Urinary bladder (tissue), 4 donors: ENCODE measurements at places on chromosomes 12 and 14.

- no peak for DNase-seq
Observed at GRCh38 chr14:22907429-22907828, 11.5 kb downstream of the RBM23 start.

DNA sequence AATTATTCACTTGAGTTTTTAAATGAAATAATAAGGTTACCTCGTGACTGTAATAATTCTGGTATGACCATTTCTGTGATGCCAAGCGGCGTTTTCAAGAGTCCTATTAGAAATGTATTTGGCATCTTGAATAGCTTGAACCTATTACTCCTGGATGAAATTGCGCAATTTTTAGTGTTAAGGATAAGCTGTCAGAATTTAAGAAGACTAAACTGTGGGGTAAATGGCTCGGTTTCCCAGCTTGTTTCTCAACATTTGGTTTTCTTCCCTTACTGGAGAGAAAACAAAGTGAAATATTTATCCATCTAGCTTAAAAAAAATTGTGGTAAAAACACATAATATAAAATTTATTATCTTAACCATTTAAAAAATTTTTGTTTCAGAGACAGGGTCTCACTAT, 26.8 kb downstream of the PCNX1 start:
- DNase-seq: no peak

DNA sequence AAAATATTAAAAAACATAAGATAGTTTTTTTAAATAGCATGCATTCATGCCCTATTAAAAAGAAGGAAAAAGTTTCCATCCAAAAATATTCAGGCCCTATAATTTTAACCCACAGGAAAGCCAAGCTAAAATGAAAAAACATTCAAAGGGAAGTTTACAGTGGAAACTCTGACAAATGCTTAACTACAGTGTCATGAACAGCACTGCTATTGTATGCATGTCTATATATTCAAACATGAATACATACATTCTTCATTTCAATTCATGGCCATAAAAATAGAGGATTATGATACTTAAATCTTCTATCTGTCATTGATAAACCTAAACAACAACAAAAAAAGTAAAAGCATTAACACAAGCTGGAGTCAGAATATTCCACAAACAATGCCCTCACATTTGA, 67.4 kb downstream of the PPP2R5E start:
- no peak for DNase-seq

GRCh38 chr12:8852119-8852518, 29.7 kb downstream of the A2ML1 start:
- DNase-seq: no peak
